Naive thymus-derived CD4-positive, alpha-beta T cell (primary cell): ENCODE measurements at places on chromosomes 4 and X. TPM values are rescaled to one million over a fixed set of nuclear protein-coding genes. Genes with fewer than 3 reads are reported as not detected.

The RIPPLY1 gene
- not detected for polyA plus RNA-seq

The AKAP4 gene
- not detected for polyA plus RNA-seq

The ARHGEF6 gene
- polyA plus RNA-seq, result 88.2 TPM

The PDGFRA gene
- polyA plus RNA-seq, result not detected

The ADGRA3 gene
- 2.1 TPM for polyA plus RNA-seq

The UGT2B15 gene
- not detected for polyA plus RNA-seq

The C4orf51 gene
- polyA plus RNA-seq, result not detected

The TLR10 gene
- polyA plus RNA-seq, result 0.14 TPM

GRCh38 chr4:85738721-85739120 is 263.8 kb downstream of the ARHGAP24 start:
- H3K27ac ChIP-seq, result no peak overlapping the region
- H3K4me3 ChIP-seq, result no peak overlapping the region
- H3K4me1 ChIP-seq, result no peaks in the 10 kb centered on the region
- no peaks in the 10 kb centered on the region for H3K36me3 ChIP-seq

- H3K4me3 ChIP-seq, result no peak overlapping the region
- DNase-seq, result no peak
- H3K27me3 ChIP-seq, result no peaks in the 10 kb centered on the region
- H3K36me3 ChIP-seq, result no peaks in the 10 kb centered on the region
- H3K4me1 ChIP-seq, result peaks cover 28% of the 10 kb centered on the region
Measured at GRCh38 chr4:15398001-15398400, 29.8 kb upstream of the C1QTNF7 start.

DNA sequence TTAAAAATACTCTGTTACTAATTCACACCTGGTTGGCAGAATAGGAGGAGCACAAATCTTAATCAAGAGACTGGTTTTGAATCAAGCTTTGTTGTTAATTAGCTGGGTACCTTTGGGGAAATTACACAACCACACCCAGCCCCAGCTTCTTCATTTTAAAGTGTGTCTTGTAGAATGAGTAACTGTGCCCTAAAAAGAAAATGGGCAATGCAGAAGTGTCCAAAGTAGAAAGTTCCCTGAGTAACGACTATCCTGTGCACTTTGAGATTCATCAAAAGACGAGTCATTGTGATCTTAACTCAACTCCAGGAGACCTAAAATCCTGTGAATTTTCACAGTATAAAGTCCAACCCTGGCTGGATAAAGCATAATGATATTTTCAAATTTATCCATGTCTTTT is 792.3 kb upstream of the HS3ST1 start:
- no peaks in the 10 kb centered on the region for H3K4me1 ChIP-seq
- no peaks in the 10 kb centered on the region for H3K36me3 ChIP-seq
- H3K27me3 ChIP-seq, result no peaks in the 10 kb centered on the region
- DNase-seq, result no peak
- H3K4me3 ChIP-seq, result no peak overlapping the region

GRCh38 chrX:20965270-20966044 is 408.8 kb upstream of the CNKSR2 start:
- H3K36me3 ChIP-seq, result no peaks in the 10 kb centered on the region
- H3K27me3 ChIP-seq, result no peaks in the 10 kb centered on the region
- no peaks in the 10 kb centered on the region for H3K4me1 ChIP-seq
- no peak overlapping the region for H3K27ac ChIP-seq

DNA sequence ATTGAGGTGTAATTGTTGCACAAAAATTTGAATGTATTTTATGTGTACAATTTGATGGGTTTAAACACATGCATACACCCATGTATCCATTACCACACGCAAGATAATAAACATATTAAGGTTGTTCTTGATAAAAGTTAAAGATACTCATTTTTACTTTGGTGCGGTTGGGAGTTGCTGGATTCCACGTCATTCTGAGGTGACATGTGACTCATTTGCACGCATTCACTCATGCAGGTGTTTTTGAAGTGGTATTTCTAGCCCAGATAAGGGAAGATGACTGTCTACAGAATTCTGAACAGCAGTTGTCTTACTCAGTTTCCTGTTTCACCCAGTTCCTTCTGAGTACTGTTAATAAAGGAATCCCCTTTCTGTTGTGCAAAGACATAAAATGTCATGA is 142.0 kb downstream of the RTL3 start:
- H3K4me3 ChIP-seq, result no peak overlapping the region
- DNase-seq, result peak; percentile 86
- H3K27ac ChIP-seq, result peak overlapping the region; percentile 72
- no peaks in the 10 kb centered on the region for H3K36me3 ChIP-seq
- H3K4me1 ChIP-seq, result peaks cover 25% of the 10 kb centered on the region
- no peaks in the 10 kb centered on the region for H3K27me3 ChIP-seq

DNA sequence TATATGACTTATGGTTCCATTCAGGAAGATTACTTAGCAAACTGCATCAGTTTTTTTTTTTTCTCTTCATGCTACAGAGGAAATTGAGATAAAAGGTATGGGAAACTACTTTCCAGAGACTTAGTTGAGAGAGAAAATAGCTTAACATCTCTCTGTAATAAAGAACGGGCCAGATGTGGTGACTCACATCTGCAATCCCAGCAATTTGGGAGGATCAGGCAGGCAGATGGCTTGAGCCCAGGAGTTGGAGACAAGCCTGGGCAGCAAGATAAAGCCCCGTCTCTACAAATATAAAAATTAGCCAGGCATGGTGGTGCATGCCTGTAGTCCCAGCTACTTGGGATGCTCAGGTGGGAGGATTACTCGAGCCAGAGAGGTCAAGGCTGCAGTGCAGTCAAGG is 271.2 kb upstream of the TENM3 start:
- no peaks in the 10 kb centered on the region for H3K36me3 ChIP-seq
- H3K4me1 ChIP-seq, result no peaks in the 10 kb centered on the region
- H3K4me3 ChIP-seq, result no peak overlapping the region
- DNase-seq, result no peak
- H3K27ac ChIP-seq, result no peak overlapping the region

DNA sequence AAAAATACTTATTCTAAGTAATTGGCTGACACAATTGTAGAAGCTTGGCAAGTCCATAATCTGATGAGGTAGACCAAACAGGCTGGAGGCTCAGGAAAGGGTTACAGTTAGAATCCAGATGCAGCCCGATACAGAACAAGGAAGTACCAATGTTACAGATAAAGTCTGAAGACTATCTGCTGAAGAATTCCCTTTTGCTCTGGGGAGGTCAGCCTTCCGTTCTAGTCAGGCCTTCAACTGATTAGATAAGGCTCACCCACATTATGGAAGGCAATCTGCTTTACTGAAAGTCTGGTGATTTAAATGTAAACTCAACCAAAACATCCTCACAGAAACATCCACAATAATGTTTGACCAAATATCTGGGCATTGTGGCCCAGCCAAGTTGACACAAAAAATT is 7.4 kb upstream of the DYNLT3 start:
- no peaks in the 10 kb centered on the region for H3K36me3 ChIP-seq
- H3K27ac ChIP-seq, result no peak overlapping the region

DNA sequence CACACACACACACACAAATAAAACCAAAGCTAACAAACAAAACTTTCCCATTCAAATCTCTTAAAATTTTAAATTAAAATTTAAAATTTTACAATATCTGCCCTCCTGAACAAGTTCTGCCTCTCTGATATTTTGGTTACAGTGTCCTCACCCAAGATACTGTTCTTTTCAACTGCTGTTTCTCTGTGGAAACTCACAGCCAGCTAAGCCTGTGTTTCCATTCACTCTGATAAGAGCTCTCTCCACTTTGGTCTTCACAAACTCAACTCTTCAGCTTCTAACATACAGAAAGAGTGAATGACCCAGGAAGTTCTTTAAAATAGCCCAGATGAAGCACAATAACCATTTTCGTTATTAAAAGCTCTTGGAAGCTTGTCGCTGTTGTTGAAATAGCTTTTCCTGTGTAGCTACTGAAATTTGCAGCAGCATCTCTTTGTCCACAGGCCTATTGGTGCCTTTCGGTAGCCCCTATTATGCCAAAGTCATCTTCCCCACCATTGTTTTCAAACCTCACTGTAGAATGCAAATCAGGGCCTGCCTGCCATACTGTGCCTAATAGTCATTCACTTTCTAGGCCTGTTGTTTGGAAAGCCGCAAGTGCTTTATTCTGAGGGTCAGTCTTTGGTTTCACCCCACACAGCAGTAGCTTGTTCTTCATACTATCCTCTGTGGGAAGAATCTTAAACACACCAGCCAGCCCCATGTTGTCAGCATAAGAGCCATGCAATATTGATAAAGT is 19.4 kb downstream of the INPP4B start:
- H3K4me3 ChIP-seq, result no peak overlapping the region
- no peak for DNase-seq
- H3K27me3 ChIP-seq, result no peaks in the 10 kb centered on the region
- no peaks in the 10 kb centered on the region for H3K4me1 ChIP-seq
- H3K36me3 ChIP-seq, result no peaks in the 10 kb centered on the region

DNA sequence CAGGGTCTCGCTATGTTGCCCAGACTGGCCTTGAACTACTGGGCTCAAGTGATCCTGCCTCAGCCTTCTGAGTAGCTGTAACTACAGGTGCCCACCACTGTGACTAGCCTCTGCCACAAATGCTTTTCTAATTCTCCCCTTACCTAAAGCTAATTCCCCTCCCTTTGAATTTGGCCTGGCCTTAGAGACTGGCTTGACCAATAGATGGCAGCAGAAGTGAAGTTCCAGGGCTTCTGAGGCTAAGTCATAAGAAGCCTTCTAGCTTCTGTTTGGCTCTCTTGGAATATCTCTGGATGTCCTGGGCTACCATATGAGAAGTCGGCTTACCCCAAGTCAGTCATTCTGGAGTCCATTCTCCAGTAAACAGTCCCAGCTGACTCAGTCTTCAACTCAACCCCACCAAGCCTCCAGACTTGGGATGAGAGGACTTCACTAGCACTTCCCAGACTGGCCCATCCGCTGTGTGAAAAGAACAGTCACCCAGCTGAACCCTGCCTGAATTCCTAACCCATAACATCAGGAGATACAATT is 61.0 kb downstream of the HPRT1 start:
- no peaks in the 10 kb centered on the region for H3K36me3 ChIP-seq
- no peaks in the 10 kb centered on the region for H3K27me3 ChIP-seq
- no peak overlapping the region for H3K27ac ChIP-seq

- no peaks in the 10 kb centered on the region for H3K36me3 ChIP-seq
- no peak for DNase-seq
- no peaks in the 10 kb centered on the region for H3K27me3 ChIP-seq
Measured at GRCh38 chr4:40576651-40577480, 52.8 kb downstream of the RBM47 start.

DNA sequence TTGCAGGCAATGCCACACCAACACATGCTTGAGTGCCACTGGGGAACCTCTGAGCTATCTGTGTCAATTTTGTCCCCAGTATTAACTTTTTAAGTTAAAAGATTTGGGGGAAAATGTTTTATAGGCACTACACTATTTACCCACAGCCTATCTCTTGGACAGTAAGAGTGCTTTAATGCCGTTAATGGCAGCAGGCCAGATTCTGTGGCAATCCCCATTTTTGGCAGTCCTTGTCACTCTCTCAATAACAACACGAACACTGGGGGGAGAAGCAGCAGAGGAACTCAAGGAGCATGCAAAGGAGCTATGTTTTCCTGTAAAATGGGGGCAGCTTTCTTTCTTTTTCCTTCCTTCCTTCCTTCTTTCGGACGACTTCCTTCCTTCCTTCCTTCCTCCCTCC is 168.6 kb downstream of the NSUN7 start:
- H3K4me3 ChIP-seq, result no peak overlapping the region
- DNase-seq, result no peak
- no peak overlapping the region for H3K27ac ChIP-seq
- H3K27me3 ChIP-seq, result no peaks in the 10 kb centered on the region

GRCh38 chr4:154630324-154630723 is 17.9 kb upstream of the FGG start:
- H3K36me3 ChIP-seq, result no peaks in the 10 kb centered on the region
- H3K4me3 ChIP-seq, result no peak overlapping the region
- H3K4me1 ChIP-seq, result no peaks in the 10 kb centered on the region
- H3K27ac ChIP-seq, result no peak overlapping the region
- no peak for DNase-seq

GRCh38 chrX:42022158-42022557 is 98.8 kb upstream of the CASK start:
- H3K27me3 ChIP-seq, result no peaks in the 10 kb centered on the region
- no peak for DNase-seq
- H3K4me3 ChIP-seq, result no peak overlapping the region
- no peaks in the 10 kb centered on the region for H3K4me1 ChIP-seq
- no peak overlapping the region for H3K27ac ChIP-seq

DNA sequence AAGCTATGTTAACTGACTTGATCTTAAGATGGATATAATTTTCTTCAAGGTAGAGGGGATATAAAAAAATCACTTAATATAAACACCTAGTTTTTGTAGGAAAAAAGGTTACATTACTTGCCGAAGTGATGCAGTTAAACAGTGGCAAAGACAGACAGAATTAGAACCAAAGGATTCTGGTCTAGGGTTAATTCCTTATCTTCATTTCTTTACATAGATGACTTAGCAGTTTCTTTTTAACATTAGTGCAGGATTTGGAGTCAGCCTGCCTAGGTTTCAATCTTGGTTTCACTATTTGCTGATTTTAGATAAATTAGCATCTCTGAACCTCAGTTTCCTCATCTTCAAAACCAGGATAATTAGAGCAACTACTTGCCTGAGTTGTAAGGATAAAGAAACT is 14.3 kb downstream of the ZAR1 start:
- H3K27me3 ChIP-seq, result no peaks in the 10 kb centered on the region
- H3K27ac ChIP-seq, result no peak overlapping the region
- no peak for DNase-seq
- H3K4me1 ChIP-seq, result no peaks in the 10 kb centered on the region
- H3K4me3 ChIP-seq, result no peak overlapping the region

DNA sequence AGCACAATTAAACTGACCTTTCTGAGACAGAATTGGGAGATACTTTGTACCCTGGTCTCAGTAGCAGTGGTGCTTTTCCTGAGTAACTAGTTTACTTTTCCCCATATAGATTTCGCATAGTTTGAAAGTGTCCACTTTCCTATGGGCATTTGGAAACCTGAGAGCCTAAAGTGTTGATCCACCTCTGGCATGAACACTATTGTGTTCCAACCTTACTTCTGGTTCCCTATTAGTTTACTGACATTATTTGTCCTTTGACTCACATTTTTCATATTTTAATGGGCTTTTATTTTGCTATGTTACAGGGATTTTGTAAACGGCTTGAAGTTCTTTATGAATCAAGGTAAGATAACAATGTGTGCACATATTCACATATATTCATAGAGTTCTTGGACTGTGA is 103.7 kb downstream of the CBLL2 start:
- no peak overlapping the region for H3K4me3 ChIP-seq
- no peaks in the 10 kb centered on the region for H3K27me3 ChIP-seq
- H3K4me1 ChIP-seq, result no peaks in the 10 kb centered on the region
- H3K36me3 ChIP-seq, result no peaks in the 10 kb centered on the region

GRCh38 chr4:147639388-147639787 is 22.2 kb downstream of the TMEM184C start:
- peak overlapping the region; percentile 0 for H3K27ac ChIP-seq
- H3K4me3 ChIP-seq, result no peak overlapping the region
- DNase-seq, result no peak
- no peaks in the 10 kb centered on the region for H3K4me1 ChIP-seq
- H3K36me3 ChIP-seq, result peaks cover 51% of the 10 kb centered on the region
- no peaks in the 10 kb centered on the region for H3K27me3 ChIP-seq

DNA sequence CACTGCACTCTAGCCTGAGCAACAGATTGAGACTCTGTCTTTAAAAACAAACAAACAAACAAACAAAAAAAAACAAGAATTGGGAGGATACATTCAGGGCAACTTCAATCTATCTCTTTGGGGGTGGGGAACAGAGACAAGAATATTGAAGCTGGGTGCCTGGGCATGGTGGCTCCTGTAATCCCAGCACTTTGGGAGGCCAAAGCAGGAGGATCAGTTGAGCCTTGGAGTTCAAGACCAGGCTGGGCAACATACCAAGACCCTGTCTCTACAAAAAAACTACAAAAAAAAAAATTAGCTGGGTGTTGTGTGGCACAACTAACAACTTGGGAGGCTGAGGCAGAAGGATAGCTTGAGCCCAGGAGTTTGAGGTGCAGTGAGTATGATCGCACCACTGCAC is 1.2 kb downstream of the LETM1 start:
- H3K36me3 ChIP-seq, result peaks cover 4% of the 10 kb centered on the region
- no peak overlapping the region for H3K27ac ChIP-seq
- H3K27me3 ChIP-seq, result no peaks in the 10 kb centered on the region
- peak overlapping the region; percentile 86 for H3K4me3 ChIP-seq
